Lower lobe of right lung (tissue), 2 donors: ENCODE measurements at places on chromosomes 3 and 15.

DNA sequence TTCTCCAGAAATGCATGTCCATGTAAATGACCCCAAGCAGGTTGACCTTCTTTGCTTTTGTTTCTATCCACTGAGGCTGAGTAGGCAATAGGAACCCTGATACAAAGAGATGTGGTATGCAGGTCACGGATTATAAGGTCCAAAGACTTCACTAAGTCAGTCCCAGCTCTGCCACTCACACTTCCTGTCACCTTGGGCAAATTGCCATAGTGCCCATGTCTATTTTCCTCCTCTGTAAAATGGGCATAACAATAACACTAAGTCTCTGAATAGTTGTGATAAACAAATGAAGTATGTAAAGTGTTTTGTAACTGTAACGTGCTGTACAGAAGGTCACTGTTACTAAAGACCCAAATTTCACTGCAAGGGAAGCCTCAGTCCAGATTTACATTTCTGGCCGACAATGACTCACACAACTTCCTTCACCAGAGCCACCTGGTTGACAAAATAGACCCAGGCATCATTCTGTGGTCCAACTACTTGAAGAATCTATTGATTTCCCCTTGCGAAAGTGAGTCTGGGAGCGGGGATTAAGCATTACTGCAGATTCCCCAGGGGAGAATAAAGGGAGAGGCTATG lies 175.4 kb upstream of the LPP start:
- no peak for DNase-seq

GRCh38 chr3:85652360-85652759 lies 693.6 kb downstream of the CADM2 start:
- no peak for DNase-seq

- no peak for DNase-seq
Measured at GRCh38 chr3:185089751-185090150, 63.1 kb downstream of the C3orf70 start.

DNA sequence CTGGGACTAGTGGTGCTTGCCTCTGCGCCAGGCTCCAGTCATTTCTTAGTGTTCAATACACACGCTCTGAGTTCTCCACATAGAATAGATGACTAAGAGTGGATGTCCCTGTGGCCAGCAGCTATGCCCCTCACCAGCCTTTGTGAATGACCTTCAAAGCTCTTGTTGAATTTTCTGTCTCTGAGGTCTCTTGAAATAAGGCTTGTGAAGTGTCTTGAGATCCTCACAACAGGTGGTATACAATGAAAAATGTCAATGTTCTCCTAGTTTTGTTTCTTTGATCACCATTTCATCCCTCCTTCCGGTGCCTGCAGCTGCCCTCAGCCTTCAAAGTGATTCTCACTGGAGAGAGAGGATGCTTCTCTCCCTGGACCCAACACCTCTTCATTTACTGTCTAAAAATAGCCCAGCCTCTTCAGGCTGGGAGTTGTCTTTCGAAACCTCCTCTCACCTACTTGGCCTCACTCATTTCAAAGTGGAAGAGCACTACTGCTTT lies 5.4 kb downstream of the MAPKBP1 start:
- no peak for DNase-seq

- no peak for DNase-seq
Measured at GRCh38 chr15:42921342-42921731, 759 bp upstream of the TTBK2 start.

GRCh38 chr3:157204431-157204830 lies 44.5 kb upstream of the CCNL1 start:
- DNase-seq: no peak

- DNase-seq: no peak
Measured at GRCh38 chr3:36738702-36739101, 25.7 kb downstream of the DCLK3 start.

DNA sequence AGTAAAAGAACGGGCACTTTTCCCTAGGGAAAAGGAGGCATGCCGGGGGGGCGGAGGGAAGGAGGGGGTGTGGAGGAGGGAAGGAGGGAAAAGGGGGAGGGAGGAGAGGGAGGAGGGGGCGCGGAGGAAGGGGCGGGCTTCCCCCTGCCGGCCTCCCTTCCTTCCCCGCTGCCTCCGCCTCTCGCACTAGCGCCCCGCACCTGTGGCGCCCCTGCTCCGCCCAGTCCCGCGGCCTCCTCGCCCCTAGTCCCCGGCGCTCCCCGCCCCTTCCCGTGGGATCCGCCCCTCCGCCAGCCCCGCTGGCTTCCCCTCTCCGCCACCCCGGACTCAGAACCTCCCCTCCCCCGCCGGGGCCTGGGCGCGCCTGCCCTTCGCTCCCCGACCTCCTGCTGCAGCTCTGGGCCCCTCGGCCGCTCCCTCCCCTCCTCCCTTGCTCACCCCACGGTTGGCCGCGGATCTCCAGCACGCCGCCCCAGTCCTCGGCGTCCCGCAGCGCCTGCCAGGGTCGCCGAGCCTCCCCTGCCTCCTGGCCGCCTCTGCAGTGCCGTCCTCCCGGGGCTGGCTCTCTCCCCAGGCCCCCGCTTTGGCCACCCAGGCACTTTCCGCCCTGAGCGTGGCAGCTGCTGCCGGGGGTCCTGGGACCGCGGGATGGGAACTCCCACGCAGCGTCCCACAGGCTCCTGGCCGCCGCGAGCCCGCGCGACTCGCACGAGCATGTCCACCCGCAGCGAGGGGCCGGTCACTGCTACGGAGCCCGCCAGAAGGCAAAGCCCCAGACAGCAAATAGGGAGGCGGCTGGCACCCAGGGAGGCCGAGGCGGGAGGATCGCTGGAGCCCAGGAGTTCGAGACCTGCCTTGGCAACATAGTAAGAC lies 147.4 kb downstream of the TJP1 start:
- peak; percentile 71 for DNase-seq

DNA sequence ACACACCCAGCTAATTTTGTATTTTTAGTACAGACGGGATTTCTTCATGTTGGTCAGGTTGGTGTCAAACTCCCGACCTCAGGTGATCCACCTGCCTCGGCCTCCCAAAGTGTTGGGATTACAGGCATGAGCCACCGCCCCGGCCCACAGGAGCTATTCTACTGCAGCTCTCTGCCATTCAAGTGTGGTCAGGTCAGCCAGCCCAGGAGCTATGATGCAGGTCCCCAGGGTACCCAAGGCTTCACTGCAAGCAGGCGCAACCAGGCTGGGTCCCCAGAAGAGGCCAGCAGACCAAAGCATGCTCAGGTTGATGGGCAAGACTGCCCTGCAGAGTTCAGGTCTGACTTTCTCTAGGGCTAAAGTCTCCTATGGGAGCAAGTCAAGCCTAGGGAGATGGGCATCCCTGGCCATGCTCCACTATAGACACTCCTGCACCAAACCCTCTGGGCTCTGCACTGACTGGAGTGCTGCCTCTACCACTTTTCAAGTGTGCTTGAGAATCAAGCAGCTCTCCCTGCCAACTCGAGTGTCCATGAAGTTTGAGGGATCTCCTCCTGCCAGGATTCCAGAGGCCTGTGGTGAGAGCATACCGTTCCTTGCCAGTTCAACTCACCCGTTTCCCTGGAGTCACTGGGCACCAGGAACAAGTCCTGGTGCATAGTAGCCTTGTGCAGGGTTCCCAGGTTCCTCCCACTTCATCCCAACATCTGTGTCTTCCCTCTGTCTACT lies 30.9 kb downstream of the MYO9A start:
- peak; percentile 53 for DNase-seq

- DNase-seq: no peak
Measured at GRCh38 chr3:143429628-143430514, 310.3 kb downstream of the CHST2 start.

GRCh38 chr3:103057003-103057402 lies 622.2 kb downstream of the ZPLD1 start:
- DNase-seq: no peak

GRCh38 chr15:27341780-27342343 lies 370.9 kb downstream of the GABRG3 start:
- no peak for DNase-seq

DNA sequence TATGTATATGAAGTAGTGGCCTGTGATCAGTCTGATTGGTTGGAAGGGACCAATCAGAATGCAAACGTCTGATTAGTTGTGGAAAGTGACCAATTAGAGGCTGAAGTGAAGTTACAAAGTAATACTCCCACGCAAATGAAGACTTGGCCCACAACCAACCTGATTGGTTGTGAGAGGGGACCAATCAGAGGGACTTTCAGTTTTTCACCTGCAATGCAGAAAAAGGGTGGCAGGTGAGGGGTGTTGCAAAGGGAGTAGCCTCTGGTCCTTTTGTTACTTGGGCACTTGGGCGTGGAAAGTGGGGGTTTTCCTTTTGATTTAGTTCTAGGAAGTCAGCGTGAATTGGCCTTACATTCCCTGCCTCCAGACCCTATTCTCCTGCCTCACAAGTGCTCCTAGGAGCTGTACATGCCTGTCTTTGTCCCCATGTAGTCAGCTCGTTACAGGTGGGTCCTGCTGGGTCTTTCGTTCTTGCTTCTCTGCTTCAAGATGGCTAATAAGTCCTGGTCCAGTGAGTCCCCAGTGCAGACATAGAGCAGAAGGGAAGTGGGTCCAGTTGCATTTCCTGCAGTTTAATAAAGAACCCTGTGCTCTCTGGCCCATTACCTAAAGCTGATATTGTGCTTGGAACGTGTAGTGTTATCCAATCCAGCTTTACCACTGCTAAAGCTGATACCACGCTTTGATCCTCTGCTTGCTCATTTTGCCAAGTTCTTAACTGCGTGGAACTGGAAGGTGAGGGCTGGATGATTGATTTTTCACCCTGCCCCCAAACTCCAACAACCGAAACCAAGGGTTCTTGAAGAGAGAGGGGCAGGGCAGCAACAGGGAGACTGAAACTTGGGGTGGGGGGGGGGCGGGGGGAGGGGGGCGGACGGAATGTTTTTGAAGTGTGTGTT lies 46.0 kb upstream of the CD47 start:
- DNase-seq: no peak

- DNase-seq: no peak
Measured at GRCh38 chr15:26037369-26037768, 174.2 kb upstream of the ATP10A start.

DNA sequence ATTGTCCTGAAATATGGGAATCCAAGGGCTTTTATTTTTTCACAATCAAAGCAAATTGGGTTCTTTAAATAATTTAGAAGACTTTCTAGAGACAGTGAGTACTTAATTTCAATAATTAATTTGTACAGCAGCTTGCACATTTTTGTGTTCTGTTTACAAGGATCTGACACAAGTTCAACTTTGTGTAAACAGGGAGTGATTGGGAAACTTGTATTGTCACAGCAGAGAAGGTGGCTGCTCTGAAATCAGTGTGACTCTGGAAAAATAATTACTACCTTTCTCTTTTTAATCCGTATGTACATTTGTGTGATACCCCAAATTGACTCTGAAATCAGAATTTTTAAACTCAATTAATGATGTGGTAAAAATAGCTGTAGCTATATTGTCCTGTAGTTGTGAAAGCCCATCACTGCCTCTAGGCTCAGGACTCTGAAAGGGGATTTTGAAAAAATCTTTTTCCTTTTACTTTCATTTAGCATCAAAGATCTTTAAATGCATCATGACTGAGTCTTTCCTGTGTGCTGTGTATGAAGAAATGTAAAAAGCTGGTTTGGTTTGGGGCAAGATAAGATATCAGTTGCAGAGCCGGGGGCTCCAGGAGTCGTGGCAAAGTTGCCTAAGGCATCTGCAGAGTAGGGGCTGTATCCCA lies 45.1 kb downstream of the MFSD1 start:
- DNase-seq: no peak

GRCh38 chr15:80194914-80195313 lies 42.1 kb downstream of the FAH start:
- no peak for DNase-seq

DNA sequence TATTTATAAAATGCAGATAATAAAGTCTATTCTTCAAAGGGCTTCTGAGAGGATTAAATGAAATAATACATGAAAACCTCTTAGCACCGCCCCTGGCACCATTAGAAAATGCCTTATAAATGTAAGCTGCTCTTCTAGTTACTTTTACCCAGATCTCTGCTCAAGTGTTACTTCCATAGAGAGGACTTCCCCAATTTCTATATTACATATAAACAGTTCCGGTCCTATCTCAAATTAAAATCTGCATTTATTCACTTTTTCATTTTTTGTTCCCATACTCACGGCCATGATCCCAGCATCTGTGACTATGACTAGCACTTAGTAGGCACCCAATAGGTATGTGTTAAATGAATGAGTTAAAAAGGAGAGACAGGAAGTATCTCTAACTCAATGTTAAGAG lies 890.9 kb upstream of the CFAP20DC start:
- no peak for DNase-seq

DNA sequence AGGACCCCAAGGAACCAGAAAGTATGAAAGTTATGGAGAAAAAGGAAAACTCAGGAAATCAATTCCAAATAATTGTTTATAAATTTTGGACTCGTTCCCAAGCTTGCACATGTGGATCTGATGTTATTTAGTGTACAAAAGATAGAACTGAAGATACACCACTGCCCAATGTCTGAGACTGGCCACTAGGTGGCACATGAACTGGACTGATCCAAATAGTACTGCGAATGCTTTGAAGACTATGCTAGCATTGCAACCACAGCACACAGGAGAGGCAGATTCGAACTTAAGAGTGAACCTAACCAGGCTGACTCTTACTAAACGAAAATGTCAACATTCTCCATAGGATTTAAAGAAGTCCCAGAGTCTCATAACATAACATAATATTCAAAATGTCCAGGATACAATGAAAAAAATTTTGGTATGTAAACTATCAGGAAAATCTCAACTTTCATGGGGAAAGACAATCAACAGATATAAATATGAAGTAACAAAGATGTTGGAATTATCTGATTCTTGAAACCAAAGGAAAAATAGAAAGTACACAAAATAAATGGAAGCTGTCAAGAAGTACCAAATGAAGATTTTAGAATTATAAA lies 596.7 kb downstream of the FGF12 start:
- no peak for DNase-seq

GRCh38 chr15:62275831-62276230 lies 110.7 kb upstream of the C2CD4B start:
- DNase-seq: no peak

DNA sequence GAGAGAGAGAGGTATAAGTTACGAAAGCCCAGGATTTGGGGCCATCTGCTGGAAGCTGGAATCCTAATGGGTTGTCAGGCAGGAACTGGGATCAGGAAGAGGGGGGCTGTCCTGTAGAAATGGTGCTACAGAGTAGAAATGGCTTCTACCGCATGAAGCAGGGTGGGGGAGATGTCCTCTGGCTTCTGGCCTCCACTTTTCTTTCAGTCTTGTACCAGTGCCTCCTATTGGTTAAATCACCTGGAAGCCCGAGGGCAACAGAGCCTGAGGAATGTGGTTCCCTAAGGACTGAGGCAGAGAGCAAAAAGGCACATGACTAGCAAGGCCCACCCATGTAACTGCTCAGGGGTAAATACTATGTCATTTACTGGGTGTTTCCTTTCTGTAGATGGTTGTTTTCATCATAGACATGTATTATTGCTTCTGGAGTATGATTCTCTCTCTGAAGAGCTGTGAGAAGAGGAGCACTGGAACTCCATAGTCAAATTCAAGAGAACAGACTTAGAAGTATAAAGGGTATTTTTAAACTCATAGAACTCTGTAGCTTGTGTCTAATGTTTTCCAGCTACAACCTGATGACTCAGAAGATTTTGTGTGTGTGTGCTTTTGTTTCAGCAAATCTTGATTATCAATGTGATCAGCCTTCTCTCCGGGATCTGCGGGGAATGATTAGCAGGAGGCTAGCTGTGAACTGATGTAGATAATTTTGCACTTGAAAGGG lies 20.2 kb upstream of the MITF start:
- no peak for DNase-seq
